ENCODE measurements at places on chromosomes 3 and 15.

GRCh38 chr3:14169435-14169834 is 9.0 kb downstream of the XPC start:
- DNase-seq: no peak

- no peak for DNase-seq
Measured at GRCh38 chr15:101428758-101429157, 60.7 kb downstream of the PCSK6 start.

DNA sequence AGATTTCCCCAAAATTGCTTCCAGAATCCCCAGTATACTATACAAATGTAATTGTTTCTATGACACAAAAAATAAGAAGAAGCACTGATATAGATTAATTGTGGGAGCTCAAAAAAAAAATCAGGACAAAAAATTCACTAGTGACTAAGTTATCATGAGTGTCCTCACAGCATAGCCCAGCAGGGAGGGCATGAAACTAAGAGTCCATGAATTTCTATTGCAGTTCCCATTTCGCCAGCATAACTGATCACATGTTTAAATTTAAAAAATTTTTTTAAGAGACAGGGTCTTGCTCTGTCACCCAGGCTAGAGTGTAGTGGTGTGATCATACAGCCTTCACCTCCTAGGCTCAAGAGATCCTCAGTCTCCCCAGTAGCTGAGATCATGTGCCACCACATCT is 10.6 kb downstream of the NCEH1 start:
- no peak for DNase-seq

DNA sequence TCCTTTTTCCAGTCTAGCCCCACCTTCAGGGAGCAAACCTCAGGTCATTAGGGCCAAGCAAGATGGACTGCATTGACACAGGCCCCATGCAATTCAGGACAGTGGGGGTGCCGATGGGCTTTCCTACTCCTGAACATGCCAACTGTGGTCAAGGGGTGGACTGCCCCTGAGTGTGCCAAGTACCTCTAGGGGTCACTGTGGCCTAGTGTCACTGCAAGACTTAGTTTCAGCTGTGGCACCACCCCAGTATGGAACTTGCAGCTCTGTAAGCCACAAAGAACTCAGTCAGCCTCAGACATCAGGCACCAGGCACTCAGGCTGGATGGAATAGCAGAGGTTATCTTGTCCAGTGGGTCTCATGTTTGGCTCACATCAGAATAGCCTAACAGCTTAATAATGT is 32.3 kb downstream of the EXOG start:
- no peak for DNase-seq

DNA sequence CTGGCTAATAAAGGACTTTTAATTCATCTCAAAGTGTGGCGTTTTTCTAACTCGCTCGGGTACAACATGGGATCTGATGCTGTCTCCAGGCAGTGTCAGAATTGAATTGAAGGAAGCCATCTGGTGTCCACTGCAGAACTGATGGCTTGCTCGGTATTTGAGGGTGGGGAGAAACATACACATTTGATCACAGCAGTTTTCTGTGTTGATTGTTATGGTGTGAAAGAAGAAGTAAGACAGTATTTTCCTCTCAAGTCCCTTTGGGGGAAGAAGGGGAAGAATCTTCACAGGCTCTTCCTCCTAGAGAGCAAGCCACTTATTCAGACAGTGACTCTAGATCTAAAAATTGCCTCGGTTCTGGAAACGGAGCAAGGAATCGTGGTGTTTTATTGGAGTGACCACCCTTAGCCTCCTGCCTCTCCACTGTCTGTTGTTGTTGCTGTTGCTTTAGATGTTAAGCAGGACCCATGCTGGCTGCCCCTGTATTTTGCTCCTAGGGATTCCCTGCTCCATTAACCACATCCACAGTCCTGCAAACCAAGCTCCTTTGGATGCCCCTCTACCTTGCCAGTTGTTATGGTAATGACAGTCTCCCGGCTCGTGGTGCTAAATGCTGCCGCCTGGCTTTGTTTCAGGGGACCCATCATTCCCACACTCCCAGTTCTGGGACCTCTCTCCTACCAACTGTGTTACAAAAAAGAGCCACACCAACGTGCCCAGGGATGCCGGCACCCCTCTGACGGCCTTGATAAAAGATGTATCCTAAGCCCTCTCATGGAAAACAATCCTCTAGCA is 15.3 kb upstream of the MCCC1 start:
- DNase-seq: no peak

GRCh38 chr3:42647821-42648459 is 5.6 kb upstream of the ZBTB47 start:
- DNase-seq: no peak

DNA sequence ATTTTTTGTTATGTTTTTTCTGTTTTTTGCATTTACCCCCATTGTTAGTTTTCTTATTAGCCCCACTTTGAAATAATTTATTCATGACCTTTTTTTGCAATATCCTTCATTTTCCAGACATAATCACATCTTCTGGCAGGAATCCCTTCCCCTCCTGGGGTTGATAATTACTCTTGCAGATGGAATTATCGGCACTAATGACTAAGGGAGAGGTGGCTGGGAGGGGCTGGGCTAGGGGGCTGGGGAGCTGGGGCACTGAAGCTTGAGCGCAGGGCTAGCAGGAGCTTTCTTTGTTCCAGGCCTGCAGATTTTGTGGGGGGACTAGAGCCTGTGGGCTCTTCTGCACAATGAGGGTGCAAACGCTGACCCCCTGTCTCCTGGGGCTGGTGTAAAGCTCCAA is 77.8 kb downstream of the RAB11A start:
- no peak for DNase-seq

Data from stimulated activated CD8-positive, alpha-beta memory T cell treated with anti-CD3 and anti-CD28 coated beads, Interleukin-4, amount 100 ng/mL, for 1 hour (primary cell).